ENCODE measurements at places on chromosomes 2 and 18. TPM values are rescaled to one million over a fixed set of nuclear protein-coding genes. Genes with fewer than 3 reads are reported as not detected.

PAX8 gene
- total RNA-seq, result 0.80 TPM

DPP10 gene
- not detected for total RNA-seq

HRH4 gene
- not detected for total RNA-seq

FRZB gene
- not detected for total RNA-seq

SPEG gene
- 7.9 TPM for total RNA-seq

NT5DC4 gene
- total RNA-seq, result not detected

FSHR gene
- total RNA-seq, result not detected

CPO gene
- total RNA-seq, result not detected

DOCK10 gene
- total RNA-seq, result 38.4 TPM

HOXD9 gene
- total RNA-seq, result 1.7 TPM

TMEM37 gene
- total RNA-seq, result 1.8 TPM

TDRD15 gene
- total RNA-seq, result not detected

KCNG2 gene
- not detected for total RNA-seq

PEX13 gene
- 15.0 TPM for total RNA-seq

AQP12A gene
- not detected for total RNA-seq

KCNG3 gene
- 0.74 TPM for total RNA-seq

Measured in A549 treated with CORT108297 at 1 μM for 4 hours (cell line).